Stimulated activated CD4-positive, alpha-beta T cell treated with anti-CD3 and anti-CD28 coated beads, Interleukin-4, amount 100 ng/mL, for 1 hour (primary cell): ENCODE measurements at places on chromosomes 1 and 21.

GRCh38 chr1:226581650-226582330 lies 33.2 kb downstream of the STUM start:
- DNase-seq: no peak

DNA sequence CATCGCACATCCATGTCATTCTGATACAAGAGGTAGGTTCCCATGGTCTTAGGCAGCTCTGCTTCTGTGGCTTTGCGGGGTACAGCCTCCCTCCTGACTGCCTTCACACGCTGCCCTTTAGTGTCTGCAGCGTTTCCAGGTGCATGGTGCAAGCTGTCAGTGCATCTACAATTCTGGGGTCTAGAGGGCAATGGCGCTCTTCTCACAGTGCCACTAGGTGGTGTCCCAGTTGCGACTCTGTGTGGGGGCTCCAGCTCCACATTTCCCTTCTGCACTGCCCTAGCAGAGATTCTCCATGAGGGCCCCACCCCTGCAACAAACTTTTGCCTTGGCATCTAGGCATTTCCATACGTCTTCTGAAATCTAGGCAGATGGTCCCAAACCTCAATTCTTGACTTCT lies 138.2 kb upstream of the BRINP3 start:
- DNase-seq: no peak

GRCh38 chr1:227759341-227760300 lies 24.4 kb downstream of the SNAP47 start:
- DNase-seq: no peak

- DNase-seq: no peak
Measured at GRCh38 chr1:218546314-218546713, 201.2 kb downstream of the TGFB2 start.

DNA sequence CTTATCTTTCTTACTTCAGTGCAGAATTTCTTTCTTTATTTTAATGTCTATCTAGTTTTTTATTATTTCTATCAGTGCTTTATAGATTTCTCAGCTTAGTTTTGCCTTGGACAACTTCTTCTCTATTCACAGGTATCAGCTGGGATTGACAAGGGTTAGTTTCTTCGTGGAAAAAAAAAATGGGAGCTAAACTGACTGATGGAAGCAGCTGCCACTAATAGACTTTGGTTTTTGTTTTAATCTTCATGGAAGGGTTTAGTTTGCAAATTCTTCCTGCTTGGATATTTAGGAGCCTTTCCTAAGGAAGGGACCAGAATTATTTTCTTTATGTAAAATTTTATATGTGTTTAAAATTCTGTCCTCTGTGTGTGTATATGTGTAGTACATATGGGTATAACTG lies 306.1 kb upstream of the FMN2 start:
- DNase-seq: no peak

GRCh38 chr1:115782571-115783281 lies 14.2 kb upstream of the CASQ2 start:
- no peak for DNase-seq
